Left lung (tissue), 14 donors: ENCODE measurements at places on chromosomes 6 and 20.
A peak's percentile ranks its signal among the peaks of the same experiment; 100 is the strongest.

GRCh38 chr20:43960231-43960630 lies 45.6 kb downstream of the TOX2 start:
- no peaks in the 10 kb centered on the region for H3K27me3 ChIP-seq
- H3K4me3 ChIP-seq, result no peak overlapping the region
- no peak overlapping the region for H3K27ac ChIP-seq
- H3K4me1 ChIP-seq, result peaks cover 17% of the 10 kb centered on the region
- H3K36me3 ChIP-seq, result no peaks in the 10 kb centered on the region
- no peak for DNase-seq

GRCh38 chr20:10672624-10673127 lies 1.1 kb downstream of the JAG1 start:
- peaks cover 9% of the 10 kb centered on the region for H3K4me1 ChIP-seq
- DNase-seq, result peak; percentile 43
- peak overlapping the region; percentile 73 for H3K4me3 ChIP-seq
- H3K27ac ChIP-seq, result peak overlapping the region; percentile 98
- no peaks in the 10 kb centered on the region for H3K27me3 ChIP-seq

- H3K4me3 ChIP-seq, result no peak overlapping the region
- peaks cover 5% of the 10 kb centered on the region for H3K4me1 ChIP-seq
- no peak for DNase-seq
- no peaks in the 10 kb centered on the region for H3K36me3 ChIP-seq
- no peaks in the 10 kb centered on the region for H3K27me3 ChIP-seq
- H3K27ac ChIP-seq, result no peak overlapping the region
Observed at GRCh38 chr6:113115196-113115595, 741.9 kb upstream of the MARCKS start.

DNA sequence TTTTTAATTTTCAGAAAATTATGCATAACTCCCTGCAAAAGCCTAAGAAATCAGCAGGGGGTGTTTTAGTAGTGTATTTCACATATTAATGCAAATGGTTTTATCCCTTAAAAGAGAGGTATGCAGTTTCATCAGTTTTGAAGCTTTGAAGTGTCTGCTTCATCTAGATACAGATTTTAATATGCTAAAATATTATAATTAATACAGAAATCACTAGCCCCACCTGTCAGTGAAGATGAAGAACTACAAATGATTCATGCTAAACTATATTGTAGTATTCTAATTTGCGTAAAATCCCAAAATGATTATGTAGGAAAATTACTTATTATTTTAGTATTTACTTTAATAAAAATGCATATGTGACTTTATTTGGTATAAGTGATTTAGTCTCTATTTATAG lies 2.9 kb upstream of the TFB1M start:
- DNase-seq, result no peak
- no peaks in the 10 kb centered on the region for H3K4me1 ChIP-seq
- no peak overlapping the region for H3K4me3 ChIP-seq

DNA sequence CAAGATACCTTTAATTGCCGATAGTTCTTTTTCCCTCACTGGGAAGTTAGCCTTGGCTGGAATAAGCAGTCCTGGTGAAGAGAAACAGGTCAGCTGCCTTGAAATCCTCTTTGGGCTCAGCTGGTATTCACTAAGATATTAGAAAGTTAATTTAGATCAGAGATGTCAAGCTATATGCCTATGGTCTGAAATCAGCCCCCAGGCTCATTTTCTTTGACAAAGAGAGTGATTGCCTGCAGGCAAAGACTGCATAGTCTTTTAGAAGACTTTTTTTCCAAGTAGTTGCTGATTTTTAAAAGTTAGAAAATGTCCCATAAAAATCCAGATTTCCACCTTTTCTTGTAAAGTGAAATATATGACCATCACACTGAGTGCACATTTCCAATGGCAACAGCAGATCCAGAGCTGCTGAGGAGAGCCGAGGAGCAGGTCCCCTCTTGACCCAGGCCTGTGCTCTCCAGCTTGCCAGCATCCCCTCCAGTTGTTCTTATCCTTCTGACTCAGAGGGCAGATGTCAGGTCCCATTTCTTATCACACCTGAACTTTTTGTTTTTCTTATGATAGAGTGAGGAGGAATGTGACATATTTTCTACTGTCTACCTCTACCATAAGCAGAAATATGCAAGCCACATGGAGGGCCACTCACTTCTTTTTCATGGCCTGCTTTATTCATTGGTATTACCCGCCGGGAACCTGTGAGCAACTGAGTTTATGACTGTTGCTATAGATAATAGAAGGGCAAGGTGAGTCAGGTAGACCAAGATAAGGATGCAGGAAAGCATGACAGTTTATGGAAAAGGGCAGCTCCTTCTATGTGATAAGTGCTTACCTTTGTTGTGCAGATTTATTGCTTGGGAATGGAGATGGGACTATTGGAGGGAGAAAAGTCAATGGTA lies 17.6 kb upstream of the L3MBTL3 start:
- no peak overlapping the region for H3K27ac ChIP-seq
- H3K4me3 ChIP-seq, result no peak overlapping the region
- H3K4me1 ChIP-seq, result no peaks in the 10 kb centered on the region
- H3K27me3 ChIP-seq, result no peaks in the 10 kb centered on the region

- no peaks in the 10 kb centered on the region for H3K27me3 ChIP-seq
- H3K4me3 ChIP-seq, result no peak overlapping the region
- no peak for DNase-seq
- H3K4me1 ChIP-seq, result peaks cover 10% of the 10 kb centered on the region
- H3K27ac ChIP-seq, result peak overlapping the region; percentile 96
- peaks cover 8% of the 10 kb centered on the region for H3K36me3 ChIP-seq
Observed at GRCh38 chr20:50272724-50273446, 82.3 kb downstream of the CEBPB start.

DNA sequence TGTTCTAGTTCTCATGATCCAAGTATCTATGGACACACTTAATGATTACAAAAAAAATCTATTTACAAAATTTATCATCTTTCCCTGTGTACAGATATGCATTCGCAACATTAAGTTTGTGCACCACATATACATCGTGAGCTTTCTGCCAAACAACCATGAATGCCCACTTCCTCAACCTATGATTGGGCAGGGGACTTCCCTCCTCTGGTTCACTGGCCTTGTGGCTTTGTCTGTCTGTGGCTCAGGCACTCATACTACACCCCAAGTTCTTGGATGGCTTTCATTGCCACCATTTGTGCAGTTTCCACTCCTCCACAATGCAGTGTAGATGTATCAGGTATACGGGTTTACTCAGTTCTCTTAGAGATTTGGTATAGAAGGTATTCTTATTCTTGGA lies 74.9 kb downstream of the HS3ST5 start:
- H3K27ac ChIP-seq, result no peak overlapping the region
- no peaks in the 10 kb centered on the region for H3K4me1 ChIP-seq
- no peaks in the 10 kb centered on the region for H3K27me3 ChIP-seq
- no peak overlapping the region for H3K4me3 ChIP-seq
- DNase-seq, result no peak
